ENCODE measurements at places on chromosomes 1 and 21.

- no peak for DNase-seq
These were observed 428.5 kb upstream of the RGS18 start for GRCh38 chr1:191729742-191730141.

- peak; percentile 40 for DNase-seq
These were observed 402 bp downstream of the PLEKHG5 start for GRCh38 chr1:6491081-6491449.

- DNase-seq = no peak
These were observed 3.0 kb downstream of the ARTN start for GRCh38 chr1:43936431-43937151.

GRCh38 chr1:233252441-233252840, 43.1 kb downstream of the PCNX2 start:
- DNase-seq = no peak

GRCh38 chr1:180208264-180208663, 21.8 kb upstream of the LHX4 start:
- DNase-seq = no peak

GRCh38 chr1:6001992-6002576, 9.9 kb upstream of the NPHP4 start:
- no peak for DNase-seq

DNA sequence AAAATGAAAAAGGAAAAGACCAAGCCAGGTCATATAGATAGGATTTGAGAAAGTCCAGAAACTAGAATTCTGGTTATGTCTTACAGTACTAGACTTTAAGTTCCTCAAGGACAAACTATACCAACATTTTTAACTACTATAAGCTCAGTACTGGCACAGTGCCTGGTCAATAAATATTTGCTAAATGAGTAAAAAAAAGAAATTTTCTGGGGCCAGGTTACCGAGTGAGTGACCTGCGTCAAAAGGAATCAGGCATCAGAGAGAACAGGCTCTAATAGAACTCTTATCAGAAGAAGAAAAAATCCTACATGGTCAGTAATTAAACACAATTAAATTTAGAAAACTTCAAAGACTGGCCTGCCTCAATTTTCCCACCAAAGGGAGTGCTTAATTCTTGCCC, 23.8 kb upstream of the YRDC start:
- no peak for DNase-seq

GRCh38 chr1:43552813-43553212, 22.1 kb downstream of the PTPRF start:
- peak; percentile 56 for DNase-seq

All from kidney glomerular epithelial cell (primary cell).